ENCODE measurements at places on chromosomes 16 and 17.

DNA sequence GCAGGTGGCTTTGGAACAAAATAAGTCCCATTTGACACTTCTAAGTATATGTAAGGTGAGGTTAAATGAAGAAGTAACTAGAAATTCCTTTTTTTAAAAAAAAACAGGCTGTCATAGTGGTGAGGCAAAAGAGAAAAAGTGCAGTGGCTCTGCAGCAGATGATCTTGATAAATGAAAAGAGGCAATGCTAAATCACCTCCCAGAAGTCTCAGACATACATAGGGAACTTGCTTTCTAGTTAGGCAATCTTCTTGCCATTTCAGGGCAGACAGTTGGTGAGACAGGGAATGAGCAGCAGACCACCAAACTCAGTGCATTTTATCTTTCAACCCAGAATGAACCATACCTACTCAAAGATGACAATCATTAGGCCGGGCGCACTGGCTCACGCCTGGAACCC lies 90.8 kb downstream of the MYO1D start:
- no peak for DNase-seq

DNA sequence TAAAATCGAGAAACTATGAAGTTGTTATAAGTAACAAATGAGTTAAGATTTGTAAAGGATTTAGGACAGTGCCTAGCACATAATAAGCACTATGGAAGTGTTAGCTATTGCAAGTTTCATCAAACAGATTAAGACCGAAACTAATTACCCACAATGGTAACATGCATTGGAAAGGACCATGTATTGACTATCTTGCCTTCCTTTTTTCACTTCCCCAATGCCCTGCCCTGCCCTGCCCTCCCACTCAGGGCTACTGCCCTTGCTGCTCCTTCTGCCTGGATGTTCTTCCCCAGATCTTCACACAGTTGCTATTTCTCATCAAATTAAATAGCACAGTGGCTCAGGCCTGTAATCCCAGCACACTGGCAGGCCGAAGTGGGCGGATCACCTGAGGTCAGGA lies 202.1 kb upstream of the PSMD7 start:
- no peak for DNase-seq

- DNase-seq, result no peak
Observed at GRCh38 chr16:31734265-31734664, 139.3 kb upstream of the ZNF267 start.

DNA sequence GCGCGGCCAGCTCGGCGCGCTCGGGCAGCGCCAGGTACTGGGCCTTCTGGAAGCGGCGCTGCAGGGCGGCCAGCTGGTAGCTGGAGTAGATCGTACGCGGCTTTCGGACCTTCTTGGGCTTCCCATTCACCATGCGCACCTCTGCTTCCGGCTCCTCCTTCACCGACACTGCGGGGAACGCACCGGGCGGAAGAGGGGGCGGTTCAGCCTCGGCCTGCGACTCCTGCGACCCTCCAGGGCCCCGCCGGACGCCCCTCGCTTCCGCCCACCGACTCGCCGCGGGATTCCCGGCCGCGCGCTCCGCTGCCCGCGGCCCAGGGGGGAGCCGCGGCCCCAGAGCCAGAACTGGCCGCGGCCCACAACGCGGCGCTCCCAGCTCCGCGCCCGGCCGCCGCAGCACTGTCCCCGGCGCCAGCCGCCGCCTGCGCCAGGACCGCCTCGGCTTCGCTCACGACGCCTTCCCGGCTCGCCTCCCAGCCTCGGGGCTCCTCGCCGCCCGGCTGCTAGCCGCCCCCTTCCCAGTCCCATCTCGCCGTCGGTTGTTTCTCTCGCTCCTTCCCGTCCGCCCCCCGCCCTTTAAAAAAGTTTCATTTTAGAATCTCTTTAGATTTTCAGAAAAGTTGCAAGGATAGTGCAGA lies 1.5 kb downstream of the DLX3 start:
- DNase-seq, result peak; percentile 25

DNA sequence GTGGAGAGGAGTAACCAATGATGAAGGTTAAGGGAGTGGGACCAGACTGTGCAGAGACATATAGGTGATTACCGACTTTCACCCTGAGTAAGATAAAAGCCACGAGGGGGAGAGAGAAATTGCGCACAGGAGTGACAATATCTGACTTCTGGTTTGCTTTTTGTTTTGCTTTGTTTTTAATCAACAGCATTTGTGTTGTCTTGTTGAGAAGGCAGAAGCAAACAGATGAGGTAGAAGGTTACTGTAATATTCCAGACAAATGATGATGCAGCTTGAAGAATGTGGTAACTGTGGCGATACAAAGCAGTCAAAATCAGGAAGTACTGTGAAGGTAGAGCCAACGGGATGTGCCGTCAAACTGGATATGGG lies 7.5 kb downstream of the PELP1 start:
- DNase-seq, result peak; percentile 18

Measured in CD4-positive, alpha-beta T cell treated with Interleukin-6 at 100 ng/mL for 8 hours (primary cell).